ENCODE measurements at places on chromosomes 13 and 19. TPM values are rescaled to one million over a fixed set of nuclear protein-coding genes. Genes with fewer than 3 reads are reported as not detected.

DNA sequence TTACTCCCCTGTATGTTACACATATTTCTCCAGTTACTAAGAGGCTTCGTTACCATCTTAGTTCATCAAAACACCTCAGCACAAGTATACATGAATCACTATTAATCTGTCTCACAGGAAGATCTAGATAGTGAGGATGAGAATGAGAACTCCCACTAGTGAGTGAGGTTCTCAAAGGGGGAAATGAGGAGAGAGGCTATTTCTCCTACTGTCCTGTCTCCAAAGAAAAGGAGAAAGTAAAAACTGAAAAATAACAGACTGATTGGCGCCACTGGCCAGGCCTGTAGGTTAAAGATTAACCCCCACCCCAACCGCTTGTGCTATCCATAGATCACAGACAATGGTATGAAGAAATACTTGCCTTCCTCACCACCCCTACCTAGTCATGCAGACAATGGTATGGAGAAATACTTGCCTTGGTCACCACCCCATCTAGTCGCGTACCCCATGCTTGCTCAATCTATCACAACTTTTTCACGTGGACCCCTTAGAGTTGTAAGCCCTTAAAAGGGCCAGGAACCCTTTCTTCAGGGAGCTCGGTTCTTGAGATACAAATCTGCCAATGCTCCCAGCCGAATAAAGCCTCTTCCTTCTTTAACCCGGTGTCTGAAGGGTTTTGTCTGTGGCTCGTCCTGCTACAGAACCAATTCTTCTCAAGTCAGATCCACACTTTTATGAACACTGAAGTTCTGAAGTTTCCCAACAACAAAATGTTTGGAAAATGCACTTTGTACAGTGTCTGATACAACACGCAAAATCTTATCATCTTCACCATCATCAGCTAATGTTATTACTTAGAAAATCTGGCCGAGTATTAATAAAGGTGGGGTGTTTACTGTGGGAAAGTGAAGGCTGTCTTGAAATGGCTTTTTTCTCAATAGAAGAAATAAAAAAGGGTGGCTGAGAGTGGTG is 598.1 kb downstream of the UQCRFS1 start:
- DNase-seq: no peak

DNA sequence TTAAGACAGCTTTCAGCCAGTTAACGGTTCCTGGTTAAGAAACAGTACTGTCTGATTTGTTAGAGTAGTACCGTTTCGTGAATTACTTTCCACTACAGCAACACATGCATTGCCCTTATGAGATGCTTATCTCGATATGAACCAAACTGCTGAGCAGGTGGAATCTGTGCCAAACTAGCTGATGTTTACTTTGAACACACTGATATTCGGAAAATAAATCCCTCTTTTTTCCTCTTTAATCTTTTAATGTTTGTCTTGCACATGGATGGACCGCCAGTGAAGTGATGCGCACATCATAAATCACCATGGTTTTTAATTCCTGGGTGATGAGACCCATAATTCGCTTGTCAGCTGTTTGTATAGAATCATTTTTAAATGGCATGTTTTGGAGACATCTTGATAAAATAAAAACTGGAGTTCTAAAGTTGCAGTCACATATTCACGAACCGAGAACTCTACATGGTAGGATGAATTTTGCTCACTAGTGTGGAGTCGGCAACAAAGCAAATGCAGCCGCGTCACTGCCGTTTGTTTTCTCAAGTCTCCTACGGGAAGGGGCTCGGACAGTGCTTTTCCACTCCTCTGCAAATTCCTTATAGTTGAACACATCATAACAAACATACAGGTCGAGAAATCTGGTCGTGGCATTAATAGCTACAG is 1.1 kb downstream of the GJA3 start:
- no peak for DNase-seq

LRG1 gene
- total RNA-seq: 0.79 TPM

ZNF837 gene
- total RNA-seq: 0.69 TPM
